NCI-H69 (cell line): ENCODE measurements at places on chromosomes 7 and 10.

- peak; percentile 75 for DNase-seq
These were observed 777 bp downstream of the BICC1 start for GRCh38 chr10:58513188-58514110.

DNA sequence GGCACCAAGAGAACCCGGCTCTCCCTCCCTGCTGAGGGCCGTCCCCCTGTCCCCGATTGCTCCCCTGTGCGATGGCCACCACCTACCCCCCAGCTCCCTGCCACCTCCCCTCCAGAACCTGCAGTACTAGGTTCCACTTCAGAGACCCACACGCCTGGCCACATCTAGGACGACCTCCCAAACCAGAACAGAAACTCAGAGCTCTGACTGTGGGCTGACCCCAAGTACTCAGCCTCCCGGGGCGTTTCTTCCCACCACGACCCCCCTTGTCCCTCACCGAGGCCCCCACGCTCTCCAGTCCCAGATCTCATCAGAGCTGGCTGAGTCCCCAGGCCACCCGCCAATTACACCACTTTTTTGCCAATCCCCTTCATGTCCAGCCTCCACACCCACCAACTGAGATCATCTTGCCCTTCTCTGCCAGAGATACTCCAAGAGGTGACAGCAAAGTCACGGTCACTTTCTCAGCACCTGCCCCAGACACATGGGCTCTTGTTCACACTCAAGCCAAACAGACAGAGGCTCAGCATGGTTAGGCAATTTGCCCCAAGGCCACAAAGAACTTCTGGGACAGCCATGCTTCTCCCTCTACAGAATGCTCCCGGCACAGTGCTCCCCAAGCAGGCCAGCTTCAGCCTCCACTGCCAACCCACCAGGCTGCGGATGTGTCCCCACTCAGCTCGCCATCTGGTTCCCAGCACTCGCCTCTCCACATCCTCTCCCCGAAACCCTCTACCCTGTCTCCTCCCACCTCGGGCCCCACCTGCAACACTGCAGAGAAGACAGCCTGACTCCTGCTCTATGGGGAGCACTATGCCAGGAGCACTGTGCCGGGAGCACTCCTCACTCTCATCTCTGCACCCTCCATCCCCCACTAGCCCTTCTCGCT lies 4.7 kb downstream of the TMEM120A start:
- DNase-seq, result no peak

DNA sequence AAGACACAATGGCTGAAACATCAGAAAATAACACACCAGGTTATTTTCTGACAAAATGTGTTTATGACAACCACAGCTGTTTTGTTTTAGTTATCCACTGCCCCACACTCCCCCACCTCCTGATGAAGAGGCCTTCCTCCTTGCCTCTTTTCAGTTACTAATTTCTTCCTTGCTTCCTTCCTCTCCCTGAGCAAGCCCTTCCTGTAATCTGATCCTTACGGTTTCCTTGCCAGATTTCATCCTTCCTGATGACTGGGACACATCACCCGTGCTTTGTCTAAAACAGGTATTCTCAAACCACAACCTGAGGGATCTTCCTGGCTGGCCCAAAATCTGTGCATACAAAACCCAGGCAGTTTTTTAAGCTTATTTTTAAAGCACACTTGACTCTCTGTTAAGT lies 39.4 kb downstream of the CHST15 start:
- peak; percentile 11 for DNase-seq

GRCh38 chr7:6642861-6643640 lies 5.9 kb downstream of the ZNF316 start:
- no peak for DNase-seq

DNA sequence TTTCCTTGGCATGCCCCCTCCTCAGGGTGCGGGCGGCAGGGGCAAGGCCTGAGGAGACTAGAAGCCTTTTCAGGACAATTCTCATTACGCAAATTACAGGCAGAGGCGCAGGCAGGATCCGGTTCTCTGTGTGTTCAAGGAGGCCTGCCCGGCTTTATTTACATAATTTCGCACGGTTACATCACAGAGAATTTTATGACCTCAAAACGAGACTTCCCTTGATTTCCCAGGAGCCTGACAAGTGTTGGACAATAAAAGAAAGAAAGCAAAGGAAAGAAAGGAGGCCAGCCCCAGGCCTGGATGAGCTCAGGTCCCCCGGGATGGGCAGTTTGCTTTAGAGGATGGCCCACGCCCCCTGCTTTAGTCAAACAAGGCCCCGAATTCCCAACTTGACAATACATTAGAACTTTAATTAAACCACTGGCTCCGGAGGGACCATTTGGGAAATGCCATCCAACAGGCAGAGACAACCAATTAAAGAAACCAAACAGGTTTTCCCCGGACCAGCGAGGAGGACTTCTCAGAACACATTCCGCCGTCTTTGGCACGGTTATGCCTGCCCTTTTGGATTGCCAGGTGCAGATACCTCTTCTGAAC lies 2.9 kb downstream of the MNX1 start:
- peak; percentile 79 for DNase-seq

DNA sequence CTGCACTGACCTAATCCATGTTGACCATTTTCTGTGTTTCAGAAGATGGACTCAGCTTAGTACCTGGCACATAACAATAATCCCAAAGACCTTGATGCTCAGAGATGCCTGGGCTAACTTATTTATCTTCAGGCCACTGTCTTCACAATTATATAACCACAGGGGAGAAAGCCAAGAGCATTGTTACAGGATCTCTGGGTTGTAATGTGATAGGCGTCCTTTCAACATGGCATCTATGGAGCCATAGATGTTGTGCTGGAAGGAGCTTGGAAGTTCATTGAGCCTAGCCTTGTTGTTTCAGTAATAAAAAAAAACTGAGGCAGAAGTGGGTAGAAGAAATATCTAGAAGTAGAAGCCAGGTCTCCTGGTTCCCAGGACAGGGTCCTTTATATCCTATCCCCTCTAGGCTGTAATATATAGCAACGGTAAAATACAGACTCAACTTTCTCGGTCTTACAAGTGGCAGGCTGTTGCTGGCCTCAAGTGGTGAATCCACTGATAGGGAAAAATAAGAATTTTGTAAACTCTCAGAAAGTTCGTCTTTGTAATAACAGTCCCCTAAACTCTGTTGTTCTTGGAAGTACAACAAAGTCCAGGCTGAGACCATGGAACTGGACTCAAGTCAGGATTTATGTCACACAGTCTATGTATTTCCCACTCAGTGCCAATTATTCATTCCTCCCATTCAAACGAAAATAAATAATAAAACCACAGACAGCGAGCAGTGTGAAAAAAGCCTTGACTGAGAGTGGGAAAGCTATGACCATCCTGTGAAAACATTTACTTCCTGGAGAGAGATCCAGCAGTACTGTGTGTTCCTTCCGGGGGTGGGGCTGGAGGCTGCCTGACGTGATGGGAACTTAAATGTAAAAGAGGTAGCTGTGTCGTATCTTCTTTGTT lies 277.6 kb downstream of the REEP3 start:
- DNase-seq, result no peak

- no peak for DNase-seq
These were observed 17.5 kb downstream of the INPP5A start for GRCh38 chr10:132554991-132555647.

DNA sequence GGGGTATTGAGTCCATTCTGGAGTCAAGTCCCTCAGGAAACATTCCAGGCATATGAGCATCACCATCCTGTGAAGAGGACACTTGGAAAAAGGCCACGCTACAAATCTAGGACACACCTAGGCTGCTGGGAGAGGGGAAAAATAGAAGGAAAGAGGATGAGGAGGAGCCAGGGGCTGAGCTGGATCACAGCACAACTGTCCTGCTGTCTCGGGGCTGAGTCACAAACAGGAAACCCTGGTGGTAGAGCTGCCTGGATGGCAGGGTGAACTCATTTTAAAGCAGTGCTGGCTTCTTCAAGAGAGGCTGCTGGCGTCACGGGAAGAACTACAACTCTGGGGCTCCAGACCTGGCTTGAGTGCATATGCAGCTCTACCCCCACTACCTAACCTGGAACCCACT lies 151.5 kb downstream of the RNF216 start:
- DNase-seq, result no peak

- DNase-seq, result no peak
These were observed 160.4 kb downstream of the MGMT start for GRCh38 chr10:129627442-129627841.

- DNase-seq, result no peak
These were observed 191.7 kb downstream of the PPP1R9A start for GRCh38 chr7:95099106-95099505.

GRCh38 chr7:70113536-70113935 lies 515.3 kb downstream of the AUTS2 start:
- no peak for DNase-seq

DNA sequence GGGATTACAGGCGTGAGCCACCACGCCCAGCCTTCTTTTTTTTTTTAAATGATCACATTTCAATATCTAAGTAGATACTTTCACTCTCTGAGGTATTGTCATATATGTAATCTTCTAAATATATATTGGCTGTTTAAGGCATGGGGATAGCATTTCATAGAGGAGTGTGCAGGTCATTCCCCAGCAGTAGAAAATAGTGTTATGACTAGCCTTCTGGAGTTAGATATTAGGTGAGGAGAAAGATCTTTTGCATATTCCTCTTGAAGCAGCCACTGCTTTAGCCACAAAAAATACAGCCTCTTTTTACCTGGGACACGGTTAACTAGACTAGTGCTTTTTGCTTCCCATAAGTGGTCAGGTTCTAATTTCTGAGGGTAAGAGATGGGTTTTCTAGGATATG lies 28.9 kb downstream of the ADD3 start:
- no peak for DNase-seq

GRCh38 chr10:69057261-69057950 lies 30.5 kb upstream of the SRGN start:
- DNase-seq, result no peak

- DNase-seq, result no peak
These were observed 60.2 kb upstream of the MKRN1 start for GRCh38 chr7:140539461-140539860.

DNA sequence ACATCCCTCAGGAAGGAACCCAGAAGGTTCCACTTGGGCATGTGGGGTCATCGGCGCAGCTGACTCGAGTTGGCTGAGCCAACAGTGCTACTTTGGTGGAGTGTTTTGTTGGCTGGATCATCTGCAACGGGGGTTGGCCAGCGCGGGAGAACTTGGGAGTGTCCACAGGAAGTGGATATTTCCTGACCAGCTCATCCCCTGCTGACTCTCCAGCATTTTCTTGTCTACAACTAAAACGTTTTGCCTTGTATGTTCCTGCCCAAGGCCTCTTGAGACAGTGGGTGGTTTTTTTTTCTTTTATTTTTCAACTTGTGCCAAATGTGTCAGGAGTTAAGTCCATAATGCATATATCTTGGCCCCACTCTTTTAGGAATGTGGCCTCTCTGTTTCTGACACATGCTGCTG lies 208.6 kb downstream of the ZNF365 start:
- no peak for DNase-seq

GRCh38 chr10:32956365-32957197 lies 1.4 kb downstream of the ITGB1 start:
- peak; percentile 23 for DNase-seq

DNA sequence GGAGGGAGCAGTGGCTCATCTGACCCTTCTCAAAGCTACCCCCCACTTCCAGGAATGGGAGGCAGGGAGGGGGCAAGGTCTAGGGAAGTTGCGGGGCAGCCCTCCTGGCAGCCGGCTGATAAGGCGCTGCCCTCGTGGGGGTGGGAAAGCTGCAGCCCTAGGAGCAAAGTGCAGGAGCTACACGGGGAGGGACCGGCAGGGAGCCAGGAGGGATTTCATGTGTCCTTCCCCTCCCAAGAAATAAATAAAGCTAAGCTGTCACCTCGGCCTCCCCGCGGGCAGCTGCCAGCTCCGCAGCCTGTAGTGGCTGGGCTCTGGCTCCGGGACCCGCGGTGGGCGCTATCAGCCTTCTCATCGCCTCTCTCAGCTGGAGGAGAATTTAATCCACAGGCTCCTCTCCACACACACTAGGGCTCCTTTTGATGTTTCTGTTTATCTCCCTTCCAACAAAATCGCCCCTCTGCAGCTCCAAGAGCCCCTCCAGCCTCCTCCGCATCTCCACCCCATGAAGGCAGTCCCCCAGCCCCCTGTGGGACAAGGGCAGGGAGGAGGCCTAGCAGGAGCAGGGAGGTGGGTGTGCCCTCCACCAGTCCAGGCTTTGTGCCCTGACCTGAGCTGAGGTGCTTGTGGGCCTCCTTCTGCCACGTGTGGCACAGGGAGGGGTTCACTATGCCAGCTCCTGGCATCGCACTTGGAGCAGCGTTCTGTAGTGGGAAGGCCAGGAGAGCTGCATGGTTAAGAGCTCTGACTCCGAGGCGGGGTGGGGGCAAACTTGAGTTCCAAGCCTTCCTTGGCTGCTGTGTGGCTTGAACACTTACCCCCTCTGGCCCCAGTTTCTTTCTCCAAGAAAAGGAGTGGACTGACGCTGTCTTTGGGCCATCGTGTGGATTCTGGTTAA lies 80.5 kb downstream of the C10orf105 start:
- peak; percentile 50 for DNase-seq

DNA sequence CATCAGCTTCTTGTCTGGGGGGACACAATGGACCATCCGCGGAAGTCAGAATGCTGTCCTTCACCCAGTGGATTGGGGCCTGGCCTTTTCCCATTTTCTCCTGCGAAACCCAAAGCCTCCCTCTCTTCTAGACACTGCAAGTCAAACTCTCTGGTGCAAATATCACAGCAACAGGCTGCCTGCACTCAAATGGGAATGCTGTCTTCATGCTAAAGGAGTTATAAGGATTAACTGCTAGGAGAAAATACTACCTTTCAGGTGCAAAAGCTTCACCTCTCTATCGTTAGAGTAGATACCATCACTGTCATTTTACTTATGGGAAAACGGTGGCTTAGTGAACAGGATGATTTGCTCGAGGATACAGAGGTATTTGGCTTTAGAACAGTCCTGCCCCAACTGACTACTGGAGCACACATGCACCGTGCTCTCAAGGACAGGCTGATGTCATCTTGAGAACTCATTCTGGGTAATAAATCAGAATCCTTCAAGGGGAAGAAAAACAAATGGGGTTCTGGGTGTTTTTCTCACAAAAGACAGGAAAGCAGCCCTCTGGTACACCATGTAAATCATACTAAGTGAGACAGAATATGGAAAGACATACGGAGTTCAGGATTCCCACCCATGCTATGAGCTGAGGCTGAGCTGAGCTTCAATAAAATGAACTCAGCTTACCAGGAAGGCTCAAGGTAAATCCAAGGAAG lies 100.9 kb downstream of the SAMD9 start:
- DNase-seq, result no peak

- DNase-seq, result peak; percentile 48
These were observed 8.7 kb upstream of the PYROXD2 start for GRCh38 chr10:98423691-98424120.

DNA sequence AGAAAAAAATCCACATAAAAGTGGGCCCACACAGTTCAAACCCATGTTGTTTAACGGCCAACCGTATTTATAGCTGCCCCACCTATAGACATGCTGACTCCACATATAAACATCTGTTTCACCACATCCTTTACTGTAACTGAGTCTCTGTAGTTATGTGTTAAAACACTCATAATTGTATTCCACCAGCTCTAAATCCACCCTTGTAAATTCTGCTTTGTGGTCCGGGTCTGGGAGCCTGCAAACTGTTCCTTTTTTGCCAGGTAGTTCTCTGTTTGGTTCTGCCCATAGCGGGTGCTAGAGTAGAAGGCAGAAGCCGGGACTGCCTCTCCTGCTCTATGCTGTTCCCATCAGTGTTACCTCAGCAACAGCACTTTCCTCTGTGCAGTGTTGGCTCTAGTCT lies 20.2 kb upstream of the FHIP2A start:
- DNase-seq, result no peak
